ENCODE measurements at places on chromosomes 1 and 21. TPM values are rescaled to one million over a fixed set of nuclear protein-coding genes. Genes with fewer than 3 reads are reported as not detected.

DNA sequence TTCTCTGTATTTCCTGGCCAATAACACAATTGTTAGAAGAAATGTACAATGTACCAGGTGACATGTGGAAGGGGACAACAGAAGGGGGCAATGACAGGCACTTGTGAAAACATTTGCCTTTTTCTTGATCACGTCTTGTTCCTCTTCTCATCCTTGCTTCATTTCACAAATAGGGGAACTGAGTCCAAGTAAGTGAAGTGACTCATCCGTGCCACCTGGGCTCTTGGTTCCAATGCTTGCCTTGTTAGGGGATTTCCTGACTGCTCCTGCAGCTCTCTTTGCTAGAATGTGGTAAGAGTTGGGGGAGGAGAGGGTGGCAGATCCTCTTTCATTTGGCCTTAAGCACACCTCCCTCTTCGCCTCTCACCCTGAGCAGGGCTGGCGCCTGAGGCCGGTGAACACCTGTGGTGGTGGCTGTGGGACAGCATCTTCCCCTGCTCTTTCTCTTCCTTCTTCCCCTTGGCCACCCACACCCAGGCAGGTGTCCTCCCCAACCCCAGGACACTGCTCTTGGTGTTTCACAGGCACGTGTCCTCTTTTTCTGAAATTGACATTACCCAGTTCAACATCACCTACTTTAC is 2.2 kb upstream of the RHEX start:
- peaks cover 41% of the 10 kb centered on the region for H3K4me1 ChIP-seq
- H3K27ac ChIP-seq = peak overlapping the region; percentile 85
- H3K27me3 ChIP-seq = peaks cover 3% of the 10 kb centered on the region
- no peaks in the 10 kb centered on the region for H3K36me3 ChIP-seq
- DNase-seq = peak; percentile 70

- no peaks in the 10 kb centered on the region for H3K4me1 ChIP-seq
- H3K27me3 ChIP-seq = peaks cover 32% of the 10 kb centered on the region
Observed at GRCh38 chr1:231094421-231094820, 54.4 kb upstream of the FAM89A start.

DNA sequence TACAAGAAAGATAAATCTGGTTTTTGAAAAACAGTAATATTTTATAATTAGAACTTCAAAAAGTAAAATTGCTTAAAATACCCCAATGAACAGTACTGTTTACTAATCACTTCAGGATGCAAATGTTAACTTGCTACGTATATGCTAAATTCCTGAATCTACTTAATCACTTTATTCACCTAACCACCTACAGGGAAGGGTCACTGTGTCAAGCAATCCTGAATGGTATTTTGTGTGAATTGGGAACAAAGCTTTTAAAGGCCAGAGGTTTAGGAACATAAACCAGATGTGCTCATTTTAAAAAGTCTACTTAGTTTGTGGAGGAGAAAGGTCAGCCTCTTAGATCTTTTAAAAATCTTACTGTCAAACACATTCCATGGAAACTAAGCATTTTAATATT is 1143.0 kb upstream of the ADGRL2 start:
- no peaks in the 10 kb centered on the region for H3K36me3 ChIP-seq
- no peaks in the 10 kb centered on the region for H3K4me1 ChIP-seq
- H3K4me3 ChIP-seq = no peak overlapping the region

GRCh38 chr1:48000883-48001282 is 3.7 kb upstream of the TRABD2B start:
- peaks cover 5% of the 10 kb centered on the region for H3K4me1 ChIP-seq
- DNase-seq = no peak
- no peaks in the 10 kb centered on the region for H3K36me3 ChIP-seq
- peaks cover 29% of the 10 kb centered on the region for H3K27me3 ChIP-seq
- H3K4me3 ChIP-seq = no peak overlapping the region

DNA sequence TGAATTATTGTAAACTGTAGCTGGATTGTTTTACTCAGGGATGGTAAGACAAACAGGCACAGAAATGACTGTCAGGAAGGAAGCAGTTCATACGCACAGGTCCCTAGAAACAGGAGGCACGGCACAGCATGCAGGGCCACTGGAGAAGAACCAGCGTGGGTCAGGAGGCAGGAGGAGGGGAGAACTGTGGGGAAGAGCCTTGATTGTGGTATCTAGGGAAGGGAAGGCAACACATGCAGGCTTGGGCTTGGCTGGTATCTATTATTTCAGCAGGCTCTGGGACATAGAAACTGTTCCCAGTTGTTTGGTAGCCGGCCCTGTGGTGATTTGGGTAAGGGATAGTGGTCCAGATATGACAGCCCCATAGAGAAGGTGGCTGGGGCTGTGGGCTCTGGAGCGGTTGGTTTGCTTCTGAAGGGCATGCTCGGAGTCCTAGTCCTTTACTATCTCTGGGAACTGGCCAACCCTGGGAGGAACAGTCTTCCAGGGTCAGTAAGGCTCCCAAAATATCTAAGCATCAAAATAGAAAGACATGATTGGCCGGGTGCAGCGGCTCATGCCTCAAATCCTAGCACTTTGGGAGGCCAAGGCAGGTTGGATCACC is 43.1 kb upstream of the CCSAP start:
- H3K36me3 ChIP-seq = no peaks in the 10 kb centered on the region
- no peak overlapping the region for H3K4me3 ChIP-seq
- H3K27ac ChIP-seq = no peak overlapping the region
- peaks cover 6% of the 10 kb centered on the region for H3K27me3 ChIP-seq
- no peak for DNase-seq

GRCh38 chr1:162721471-162721870 is 69.0 kb upstream of the HSD17B7 start:
- H3K27me3 ChIP-seq = peaks cover 7% of the 10 kb centered on the region
- H3K36me3 ChIP-seq = no peaks in the 10 kb centered on the region
- H3K4me1 ChIP-seq = peaks cover 4% of the 10 kb centered on the region
- H3K4me3 ChIP-seq = no peak overlapping the region
- no peak for DNase-seq
- H3K27ac ChIP-seq = no peak overlapping the region

ZFP69B gene
- total RNA-seq = 8.3 TPM

DNA sequence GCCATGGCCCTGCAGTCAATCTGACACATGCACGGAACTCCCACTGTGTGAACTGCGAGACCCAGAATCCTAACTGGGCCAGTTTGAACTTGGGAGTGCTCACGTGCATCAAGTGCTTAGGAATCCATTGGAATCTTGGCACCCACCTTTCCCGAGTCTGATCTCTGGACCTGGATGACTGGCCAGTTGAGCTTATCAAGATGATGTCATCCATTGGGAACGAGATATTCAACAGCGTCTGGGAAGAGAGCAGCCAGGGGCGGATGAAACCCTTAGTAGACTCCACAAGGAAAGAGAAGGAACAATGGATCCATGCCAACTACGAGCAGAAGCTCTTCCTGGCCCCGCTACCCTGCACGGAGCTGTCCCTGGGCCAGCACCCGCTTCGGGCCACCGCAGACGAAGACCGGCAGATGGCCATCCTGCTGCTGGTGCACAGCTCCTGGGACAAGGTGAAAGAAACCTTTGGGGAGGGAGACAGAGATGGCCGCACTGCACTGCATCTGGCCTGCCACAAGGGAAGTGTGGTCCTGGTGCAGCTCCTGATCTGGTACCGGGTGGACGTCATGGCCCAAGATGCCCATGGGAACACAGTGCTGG is 3.1 kb upstream of the TDRD5 start:
- no peaks in the 10 kb centered on the region for H3K36me3 ChIP-seq
- no peak for DNase-seq
- H3K27me3 ChIP-seq = peaks cover 89% of the 10 kb centered on the region

SH2D5 gene
- total RNA-seq = 2.8 TPM

ARHGAP29 gene
- total RNA-seq = not detected

DNA sequence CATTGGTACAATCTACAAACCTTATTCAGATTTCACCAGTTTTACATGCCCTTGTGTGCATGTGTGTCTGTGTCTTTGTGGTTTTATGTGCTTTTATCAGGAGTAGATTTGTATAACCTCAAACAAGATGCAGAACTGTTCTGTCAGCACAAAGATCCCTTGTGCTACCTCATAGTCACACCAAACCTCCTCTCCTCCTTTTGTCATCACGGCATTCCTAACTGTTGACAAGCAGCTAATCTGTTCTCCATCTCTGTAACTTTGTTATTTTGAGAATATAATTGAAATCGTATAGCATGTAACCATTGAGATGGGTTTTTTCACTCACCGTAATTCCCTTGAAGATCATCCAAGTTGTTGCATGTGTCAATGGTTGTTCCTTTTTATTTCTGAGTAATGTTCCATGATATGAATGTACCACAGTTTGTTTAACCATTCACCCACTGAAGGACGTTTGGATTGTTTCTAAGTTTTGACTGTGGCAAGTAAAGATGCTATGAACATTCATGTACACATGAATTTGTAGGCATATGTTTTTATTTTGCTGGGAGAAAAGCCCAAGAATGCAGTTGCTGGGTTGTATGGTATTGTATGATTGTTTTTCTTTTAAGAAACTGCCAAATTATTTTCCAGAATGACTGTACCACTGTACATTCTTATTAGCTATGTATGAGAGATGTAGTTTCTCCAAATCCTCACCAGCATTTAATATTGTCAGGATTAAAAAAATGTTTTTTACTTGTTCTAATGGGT is 78.1 kb upstream of the B3GALT2 start:
- no peak overlapping the region for H3K27ac ChIP-seq
- peaks cover 24% of the 10 kb centered on the region for H3K36me3 ChIP-seq
- H3K27me3 ChIP-seq = no peaks in the 10 kb centered on the region
- H3K4me3 ChIP-seq = no peak overlapping the region

DNA sequence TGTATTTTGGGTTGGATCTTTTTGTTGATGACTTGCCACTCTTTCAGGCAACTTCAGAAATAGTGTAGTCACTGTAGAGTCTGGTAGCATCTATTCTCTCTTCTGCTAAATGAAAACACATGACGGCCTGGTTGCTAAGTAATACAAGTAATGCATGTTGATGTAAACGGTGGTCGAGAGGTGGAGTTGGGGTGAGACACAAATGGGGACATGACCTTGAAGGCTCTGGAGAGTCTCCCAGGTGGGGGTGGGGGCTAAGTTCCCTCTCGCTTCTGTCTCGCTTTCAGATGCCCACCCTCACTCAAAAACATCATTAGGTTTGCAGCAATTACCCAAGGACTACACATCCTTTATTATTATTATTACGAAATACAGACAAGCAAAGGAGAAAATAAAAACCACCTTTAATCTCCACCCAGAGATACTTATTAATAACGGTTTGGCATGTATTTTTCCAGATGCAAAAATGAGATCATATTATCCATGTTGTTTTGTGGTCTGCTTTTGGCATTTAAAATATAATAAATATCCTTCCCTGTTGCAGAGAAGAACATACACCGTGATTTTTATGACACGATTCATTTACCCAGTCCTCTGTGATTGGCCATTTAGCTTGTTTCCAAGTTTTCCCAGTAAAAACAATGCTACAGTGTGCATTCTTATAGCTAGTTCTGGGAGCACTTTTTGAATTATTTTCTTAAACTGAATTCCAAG is 138.1 kb downstream of the MIS18A start:
- H3K4me3 ChIP-seq = no peak overlapping the region
- H3K27me3 ChIP-seq = peaks cover 7% of the 10 kb centered on the region
- no peak for DNase-seq
- no peaks in the 10 kb centered on the region for H3K4me1 ChIP-seq

DNA sequence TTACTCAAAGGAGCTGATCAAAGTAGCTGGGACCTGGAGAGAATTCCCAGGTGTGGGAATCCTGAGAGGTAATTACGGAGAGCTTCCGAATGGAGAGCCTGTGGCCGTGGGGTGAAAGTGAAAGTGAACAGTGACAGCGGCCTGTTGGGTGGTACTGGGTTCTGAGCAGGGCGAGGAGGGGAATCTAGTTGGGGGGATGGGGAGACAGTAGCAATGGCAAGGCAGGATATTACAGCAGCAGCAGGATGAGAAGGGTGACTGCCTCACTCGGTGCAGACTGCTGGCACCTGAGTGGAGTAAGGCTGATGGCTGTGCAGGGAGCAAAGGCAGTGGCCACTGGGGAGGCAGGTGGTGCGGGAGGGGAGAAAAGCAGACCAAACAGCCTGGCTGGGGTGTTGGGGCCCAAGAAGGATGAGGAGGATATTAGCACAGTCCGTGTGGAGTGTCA is 70.3 kb upstream of the PRDX6 start:
- peak overlapping the region; percentile 68 for H3K4me3 ChIP-seq
- H3K36me3 ChIP-seq = no peaks in the 10 kb centered on the region
- peak; percentile 29 for DNase-seq
- H3K27me3 ChIP-seq = no peaks in the 10 kb centered on the region
- H3K27ac ChIP-seq = peak overlapping the region; percentile 73
- peaks cover 44% of the 10 kb centered on the region for H3K4me1 ChIP-seq

DNA sequence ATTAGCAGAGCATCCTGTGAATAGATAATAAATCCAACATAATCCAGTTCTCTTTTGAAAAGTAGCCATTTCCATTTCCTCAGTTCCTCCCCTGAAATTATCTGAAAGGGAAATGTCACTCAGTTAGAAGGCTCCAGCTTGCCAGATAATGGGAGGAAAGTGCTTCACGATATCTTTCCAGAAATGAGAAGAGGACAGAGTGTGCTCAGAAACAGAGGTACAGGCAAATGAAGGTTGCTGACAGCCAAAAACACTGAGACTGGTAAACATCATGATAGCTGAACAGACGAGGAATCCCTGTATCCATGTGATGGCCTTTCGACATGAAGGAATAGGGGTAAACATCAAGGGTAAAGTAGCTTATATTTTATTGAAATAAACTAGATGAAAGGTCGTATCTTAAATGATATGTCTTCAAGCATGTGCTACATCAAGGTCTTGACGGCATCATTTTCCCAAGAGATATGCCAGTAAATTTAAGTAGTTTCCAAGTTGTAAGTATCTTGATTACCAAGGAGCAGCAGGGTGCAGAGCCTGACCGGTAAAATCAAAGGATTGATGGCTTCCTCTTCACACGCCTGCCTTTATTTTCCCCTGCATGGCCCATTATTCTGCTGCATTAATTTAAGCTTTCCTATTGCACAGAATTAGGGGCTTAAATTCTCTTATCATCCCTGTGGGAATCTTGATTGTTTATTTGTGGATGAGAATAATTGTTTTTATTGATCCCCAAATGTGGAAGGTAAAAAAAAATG is 244.3 kb upstream of the ST6GALNAC5 start:
- peaks cover 4% of the 10 kb centered on the region for H3K27me3 ChIP-seq
- no peak for DNase-seq

DNA sequence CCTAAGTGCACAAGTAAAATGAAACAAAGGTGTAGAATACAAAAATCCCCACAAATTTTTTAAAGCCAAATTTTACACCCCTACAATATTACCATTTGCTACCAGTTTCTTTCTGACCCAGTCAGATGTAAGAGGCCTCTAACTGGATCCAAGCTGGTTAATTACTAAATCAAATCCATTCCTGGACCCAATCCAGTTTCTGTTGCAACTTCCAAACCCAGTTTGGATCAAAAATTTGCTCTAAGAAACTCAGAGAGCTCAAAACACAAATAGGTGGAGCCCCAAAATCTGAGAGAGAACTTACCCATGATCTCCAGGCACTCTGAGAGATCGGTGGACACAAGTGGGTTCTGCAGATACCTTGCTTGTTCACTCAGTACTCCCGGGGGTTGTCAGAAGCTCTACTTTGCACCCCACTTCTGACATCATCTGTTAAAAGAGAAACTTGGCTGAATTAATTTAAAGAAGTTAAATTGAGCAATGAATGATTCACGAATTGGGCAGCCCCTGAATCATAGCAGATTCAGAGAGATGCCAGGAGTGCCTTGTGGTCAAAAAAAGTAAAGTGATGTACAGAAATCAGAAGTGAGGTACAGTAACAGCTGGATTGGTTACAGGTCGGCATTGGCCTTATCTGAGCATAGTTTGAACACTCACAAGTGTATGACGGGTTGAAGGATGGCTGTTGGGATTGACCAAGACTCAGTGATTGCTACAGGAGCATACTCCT is 448.0 kb downstream of the KCNT2 start:
- no peak for DNase-seq
- no peak overlapping the region for H3K27ac ChIP-seq
- H3K36me3 ChIP-seq = no peaks in the 10 kb centered on the region
- no peak overlapping the region for H3K4me3 ChIP-seq

All from activated naive CD8-positive, alpha-beta T cell treated with anti-CD3 and anti-CD28 coated beads for 36 hours (primary cell).